ENCODE measurements at places on chromosomes 13 and 19. TPM values are rescaled to one million over a fixed set of nuclear protein-coding genes. Genes with fewer than 3 reads are reported as not detected.

DNA sequence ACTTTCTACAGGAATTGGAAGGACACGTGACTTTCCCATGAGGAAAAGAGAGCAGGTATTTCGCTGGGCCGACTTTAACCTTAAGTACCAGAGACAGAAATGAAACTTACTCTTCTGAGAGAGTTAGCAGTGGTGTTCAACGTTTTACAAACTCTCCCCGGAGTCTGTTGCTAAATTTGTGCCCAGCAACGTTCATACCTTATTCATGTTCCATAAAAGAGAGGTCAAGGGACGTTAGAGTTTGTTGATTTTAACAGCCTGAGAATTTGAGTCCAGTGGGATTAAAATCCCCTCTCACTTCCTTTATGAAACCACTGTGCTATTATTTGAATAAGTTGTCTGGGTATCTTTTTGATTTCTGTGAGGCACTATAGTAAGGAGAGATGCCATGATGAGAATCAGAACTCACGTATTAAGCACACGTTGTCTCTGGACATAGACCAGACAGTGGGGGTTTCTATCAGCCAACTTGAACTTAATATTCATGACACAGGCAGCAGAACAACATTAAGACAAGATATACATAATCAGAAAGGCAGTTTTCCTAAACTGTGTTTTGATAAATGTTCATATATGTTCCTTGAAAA is 33.4 kb downstream of the SPRY2 start:
- no peaks in the 10 kb centered on the region for H3K4me1 ChIP-seq
- no peaks in the 10 kb centered on the region for H3K27me3 ChIP-seq
- no peak for DNase-seq
- no peaks in the 10 kb centered on the region for H3K36me3 ChIP-seq
- no peak overlapping the region for H3K27ac ChIP-seq

GRCh38 chr13:102699504-102699903 is 4.7 kb upstream of the METTL21C start:
- no peak overlapping the region for H3K4me3 ChIP-seq
- H3K4me1 ChIP-seq: peaks cover 27% of the 10 kb centered on the region
- H3K27me3 ChIP-seq: no peaks in the 10 kb centered on the region

GRCh38 chr13:42384265-42384664 is 112.3 kb downstream of the AKAP11 start:
- no peak overlapping the region for H3K27ac ChIP-seq
- H3K4me1 ChIP-seq: no peaks in the 10 kb centered on the region
- H3K4me3 ChIP-seq: no peak overlapping the region
- H3K27me3 ChIP-seq: no peaks in the 10 kb centered on the region

The C2CD4C gene
- 2.1 TPM for total RNA-seq

Measured in PC-9 (cell line).